NCI-H187 (cell line): ENCODE measurements at places on chromosomes 1 and 21.

DNA sequence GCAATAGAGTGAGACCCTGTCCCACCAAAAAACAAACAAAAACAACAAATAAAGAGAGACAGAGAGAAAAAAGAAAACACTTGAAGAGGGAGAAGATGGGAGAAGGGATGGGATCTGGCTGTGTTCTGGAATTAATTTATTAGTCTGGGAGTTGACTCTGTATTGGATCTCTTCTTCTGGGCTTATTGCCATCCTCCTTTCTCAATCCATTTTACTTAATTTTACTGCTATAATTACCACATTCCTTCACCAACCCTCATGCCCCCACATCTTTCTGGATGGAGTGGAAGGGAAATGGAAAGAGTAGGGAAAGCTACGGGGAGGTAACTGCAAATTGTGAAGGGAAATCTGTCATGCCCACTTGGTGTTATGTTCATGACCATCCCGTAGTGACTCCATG, 42.9 kb downstream of the FMN2 start:
- DNase-seq = no peak

DNA sequence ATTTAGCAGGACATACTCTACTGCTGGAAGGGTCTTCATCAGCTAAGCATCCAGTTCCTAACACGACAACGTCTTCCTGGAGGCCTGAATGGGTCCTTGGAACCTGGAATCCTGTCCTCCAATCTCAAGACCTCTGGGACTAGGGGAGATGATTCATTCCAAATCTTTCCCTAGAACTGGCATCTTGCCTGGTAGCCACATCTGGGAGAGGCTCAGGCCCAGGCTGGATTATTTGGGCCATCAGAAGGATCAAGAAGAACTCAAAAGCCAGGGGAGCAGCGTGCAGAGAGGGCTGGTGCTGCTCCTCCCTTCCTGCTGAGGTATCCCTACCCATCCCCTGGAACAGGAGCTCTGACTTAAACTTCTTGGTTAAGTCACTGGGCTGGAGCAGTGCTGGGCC, 2.8 kb upstream of the PHLDA3 start:
- no peak for DNase-seq

- no peak for DNase-seq
Measured at GRCh38 chr1:55726994-55727393, 511.8 kb upstream of the USP24 start.

DNA sequence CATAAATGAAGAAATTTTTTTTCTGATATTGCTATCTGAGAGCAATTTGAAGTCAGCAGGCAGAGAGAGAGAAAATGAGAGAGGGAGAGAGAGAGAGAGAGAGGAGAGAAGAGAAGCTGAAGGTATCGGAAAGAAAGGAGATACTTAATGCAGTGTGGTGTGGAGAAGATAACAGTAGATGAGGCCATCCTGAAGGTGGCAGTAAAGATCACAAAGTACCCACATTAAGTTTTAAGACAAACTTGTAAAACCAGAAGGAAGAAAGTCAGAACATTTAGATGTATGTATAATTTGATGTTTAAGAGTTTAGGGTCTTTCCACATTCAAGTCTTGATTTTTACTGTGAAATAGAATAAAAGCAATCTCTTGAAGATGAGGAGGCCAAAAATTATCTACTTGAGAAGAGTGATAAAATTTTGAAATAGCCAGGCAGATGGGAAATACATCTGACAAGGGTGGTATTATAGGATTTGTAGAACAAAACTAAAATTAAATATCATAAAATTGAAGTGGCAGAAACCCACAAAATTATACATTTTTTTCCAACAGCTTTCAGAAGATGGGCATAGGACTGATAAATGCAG, 1753.4 kb downstream of the MRPL39 start:
- DNase-seq = no peak

GRCh38 chr1:21651214-21652042, 17.7 kb downstream of the RAP1GAP start:
- DNase-seq = no peak

GRCh38 chr1:205536759-205537361, 32.4 kb downstream of the CDK18 start:
- no peak for DNase-seq

DNA sequence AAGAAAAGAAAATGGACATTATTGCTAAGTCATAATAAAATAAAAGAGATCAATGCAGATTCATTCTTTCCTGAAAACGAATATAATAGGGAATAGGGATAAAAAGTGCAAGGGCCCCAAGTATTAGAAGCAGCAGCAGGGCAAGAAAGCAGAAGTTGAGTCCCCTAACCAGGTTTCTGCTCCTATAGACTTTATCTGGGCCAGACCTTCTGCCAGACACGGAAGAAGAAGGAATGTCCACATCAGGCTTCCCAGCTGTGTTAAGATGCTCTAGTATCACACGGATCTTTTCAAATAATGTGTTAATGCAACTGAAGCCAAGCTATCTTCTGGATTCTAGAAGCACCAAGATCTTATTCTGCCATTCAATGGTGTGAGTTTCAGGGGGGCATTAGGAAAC, 26.9 kb downstream of the CD244 start:
- no peak for DNase-seq
